Left cardiac atrium (tissue), 4 donors: ENCODE measurements at places on chromosomes 5 and 9. TPM values are rescaled to one million over a fixed set of nuclear protein-coding genes. Genes with fewer than 3 reads are reported as not detected.

GRCh38 chr5:14675865-14676300 is 11.4 kb downstream of the OTULIN start:
- DNase-seq = no peak

Gene ERAP2
- total RNA-seq = 6.5 TPM

Gene DBH
- total RNA-seq = not detected

Gene GLRA1
- total RNA-seq = not detected

DNA sequence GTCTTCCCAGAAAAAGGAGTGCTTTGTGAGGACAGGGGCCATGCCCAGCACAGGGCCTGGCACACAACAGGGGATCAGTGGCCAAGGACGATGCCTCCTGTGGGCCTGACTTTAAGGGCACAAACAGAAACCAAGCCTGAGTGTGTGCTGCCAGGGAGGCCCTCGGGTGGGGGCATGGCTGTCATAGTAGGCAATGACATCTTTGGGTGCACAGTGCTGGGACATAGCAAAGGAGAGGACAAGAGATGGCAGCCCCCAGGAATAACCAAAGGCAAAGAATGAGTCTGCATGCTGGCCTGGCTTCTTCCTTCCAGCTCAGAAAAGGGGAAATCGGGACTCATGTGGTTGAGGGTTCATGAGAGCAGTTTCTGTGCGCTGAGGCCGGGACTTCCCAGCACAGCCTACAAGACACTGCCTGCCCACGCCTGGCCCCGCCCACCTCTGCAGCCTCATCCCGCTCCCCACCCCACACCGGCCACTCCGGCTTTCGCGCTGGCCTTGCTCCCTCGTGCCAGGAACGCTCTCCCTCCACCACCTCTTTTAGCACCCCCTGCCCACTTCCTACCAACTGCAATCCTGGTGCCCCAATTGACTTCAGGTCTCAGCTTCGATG is 13.8 kb upstream of the LHX2 start:
- peak; percentile 56 for DNase-seq

DNA sequence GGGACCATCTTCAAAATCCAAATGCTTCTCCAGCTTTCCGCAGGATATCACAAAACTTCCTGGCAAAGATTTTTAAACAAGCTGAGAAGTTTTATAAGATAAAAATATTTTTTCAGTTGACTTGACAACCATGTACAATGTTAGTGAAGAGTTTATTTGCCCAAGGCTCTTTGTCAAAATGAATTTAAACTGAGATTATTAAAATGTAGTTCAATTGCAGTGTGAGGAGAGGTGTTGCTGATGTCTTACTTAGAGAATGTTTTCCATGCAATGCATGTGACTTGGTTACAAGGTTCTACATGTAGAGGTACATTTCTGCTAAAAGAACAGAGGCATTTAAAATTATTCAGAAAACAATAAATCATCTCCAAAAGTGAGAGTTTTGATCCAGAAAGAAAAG is 131.4 kb upstream of the MINAR2 start:
- DNase-seq = no peak

DNA sequence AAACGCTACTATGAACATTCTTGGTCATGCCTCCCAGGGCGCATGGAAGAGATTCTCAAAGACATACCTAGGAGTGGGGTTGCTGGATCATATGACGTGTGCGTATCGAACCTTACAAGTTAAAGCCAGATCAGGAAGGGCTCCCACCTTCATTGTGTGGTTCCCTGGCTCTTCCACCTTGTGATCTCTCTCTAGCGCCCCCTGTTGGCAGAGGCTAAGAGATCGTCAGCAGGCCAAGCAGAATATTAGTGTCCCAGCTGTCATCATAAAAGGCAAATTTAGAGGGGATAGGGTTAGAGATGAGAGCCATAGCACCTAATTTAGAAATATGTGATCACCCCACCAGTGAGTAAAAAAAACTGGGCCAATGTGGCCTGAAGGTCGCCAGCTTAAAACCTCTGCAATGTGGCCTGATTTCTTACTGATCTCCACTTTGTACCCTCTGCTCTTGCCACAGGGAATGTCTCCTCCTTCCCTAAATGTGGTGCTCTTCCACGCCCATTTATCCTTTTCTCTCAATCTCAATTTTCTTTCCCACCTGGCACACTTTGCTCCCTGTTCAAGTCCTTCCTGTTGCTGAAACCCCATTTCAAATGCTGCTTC is 91.7 kb upstream of the SHB start:
- DNase-seq = peak; percentile 73

GRCh38 chr9:133584167-133584558 is 25.0 kb downstream of the FAM163B start:
- DNase-seq = peak; percentile 30
